ENCODE measurements at places on chromosomes 5 and 9.
A peak's percentile ranks its signal among the peaks of the same experiment; 100 is the strongest.

- DNase-seq, result no peak
These were observed 14.7 kb downstream of the FGF18 start for GRCh38 chr5:171433982-171434676.

DNA sequence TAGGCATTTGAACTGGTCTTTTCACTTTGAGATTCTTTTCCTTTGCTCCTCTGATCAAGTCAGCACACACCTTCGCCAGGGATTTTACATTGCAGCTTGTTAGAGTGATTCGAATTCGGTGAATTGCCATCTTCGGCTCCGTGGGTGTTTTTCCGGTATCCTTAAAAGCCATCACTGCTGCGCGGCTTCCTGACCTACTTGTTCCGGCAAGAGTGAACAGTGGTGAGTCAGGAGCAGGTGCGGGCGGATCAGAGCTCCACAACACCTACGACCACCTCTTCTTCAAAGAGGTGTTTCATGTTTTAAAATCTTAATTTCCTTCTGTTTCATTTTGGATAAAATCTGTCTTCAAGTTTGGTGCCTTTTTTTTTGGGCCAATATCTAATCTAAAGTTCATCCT lies 134.6 kb downstream of the TMC1 start:
- DNase-seq, result peak; percentile 55

GRCh38 chr5:158877706-158878105 lies 222.0 kb downstream of the EBF1 start:
- no peak for DNase-seq

GRCh38 chr5:33688066-33688465 lies 203.7 kb downstream of the ADAMTS12 start:
- DNase-seq, result no peak

- peak; percentile 97 for DNase-seq
These were observed 1078.3 kb downstream of the CDH12 start for GRCh38 chr5:21774801-21775200.

DNA sequence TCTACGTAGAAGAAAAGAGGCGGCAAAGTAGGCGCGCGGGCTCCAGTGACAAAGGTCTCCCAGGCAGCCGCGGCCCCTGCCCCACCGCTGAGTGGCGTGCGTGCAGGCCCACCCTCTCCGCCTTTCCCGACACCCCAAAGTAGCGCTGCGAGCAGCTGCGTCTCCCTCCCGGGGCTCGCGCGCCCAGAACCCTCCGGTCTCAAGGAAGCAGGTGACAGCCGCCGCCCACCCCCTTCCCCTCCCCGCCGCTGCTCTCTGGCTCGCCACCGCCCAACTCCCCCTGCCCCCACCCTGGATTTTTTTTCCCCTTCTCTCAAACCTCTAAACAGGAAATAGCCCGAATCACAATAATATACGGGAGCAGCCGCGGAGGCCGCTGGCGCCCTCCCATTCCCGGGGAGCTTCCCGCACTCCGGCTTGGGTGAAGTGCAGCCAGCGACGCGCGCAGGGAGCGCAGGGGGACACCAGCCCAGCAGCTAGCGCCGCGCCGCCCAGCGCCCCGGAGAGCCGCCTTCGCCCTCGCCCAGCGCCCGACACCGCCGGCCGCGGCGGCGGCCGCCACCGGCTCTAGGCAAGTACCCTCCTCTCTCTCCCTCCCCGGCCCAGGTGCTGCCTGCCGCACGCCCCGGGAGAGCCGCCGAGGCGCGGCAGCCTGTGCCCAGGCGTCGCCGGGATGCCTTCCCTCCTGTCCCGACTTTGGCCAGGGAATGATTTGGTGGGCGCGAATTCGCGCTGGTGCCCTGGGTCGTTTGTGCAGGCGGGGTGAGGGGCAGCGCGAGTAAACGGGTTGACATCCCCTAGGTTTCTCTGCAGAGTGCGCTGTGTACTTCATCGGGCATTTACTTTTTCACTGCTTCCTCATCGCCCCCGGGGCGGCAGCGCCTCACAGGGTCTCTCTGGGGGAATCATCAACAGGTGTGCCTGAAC lies 52.7 kb upstream of the TJP2 start:
- DNase-seq, result peak; percentile 43

GRCh38 chr5:64229163-64229774 lies 63.6 kb downstream of the RNF180 start:
- DNase-seq, result peak; percentile 45

DNA sequence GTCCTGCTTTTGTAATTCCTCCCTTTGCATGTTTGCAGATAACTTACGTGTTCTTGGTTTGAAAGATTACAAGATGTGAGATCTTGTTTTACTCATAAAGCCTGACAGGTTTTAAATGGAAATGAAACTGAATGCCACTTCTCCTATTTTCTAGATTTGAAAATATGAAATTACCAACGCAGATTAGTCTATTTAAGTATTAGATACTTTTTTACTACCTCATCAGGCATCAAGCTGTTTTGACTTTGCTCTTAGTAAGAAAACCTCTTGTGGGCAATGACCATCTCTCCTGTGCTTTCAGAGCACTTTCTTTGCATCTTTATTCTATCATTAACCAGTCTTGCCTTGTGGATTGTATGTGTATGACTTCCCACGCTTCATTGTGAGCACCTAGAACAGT lies 3.5 kb downstream of the DMXL1 start:
- DNase-seq, result no peak

GRCh38 chr9:89311346-89312221 lies 589 bp downstream of the CKS2 start:
- DNase-seq, result no peak

- no peak for DNase-seq
These were observed 2.1 kb downstream of the RGS3 start for GRCh38 chr9:113465599-113466140.

- DNase-seq, result no peak
These were observed 34.0 kb downstream of the CDC42SE2 start for GRCh38 chr5:131297886-131298285.

DNA sequence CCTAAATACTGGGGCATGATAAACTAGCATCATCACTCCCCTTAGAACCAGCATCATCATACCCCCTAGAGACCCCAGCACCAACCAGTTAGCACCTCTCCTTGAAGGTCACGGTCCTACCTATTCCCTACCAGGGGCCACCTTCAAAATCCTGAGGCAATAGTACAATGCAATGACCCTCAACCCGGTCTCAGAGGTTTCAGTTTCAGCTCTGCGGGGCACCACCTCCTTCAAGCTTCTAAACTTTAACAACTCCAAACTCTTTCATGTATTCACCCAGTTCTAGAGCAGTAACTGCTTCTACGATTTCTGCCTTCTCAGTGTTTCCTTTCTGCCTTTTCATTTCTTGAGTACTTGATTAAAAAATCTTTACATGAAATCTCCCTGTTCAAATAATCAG lies 130.1 kb upstream of the EPB41L4A start:
- DNase-seq, result no peak

GRCh38 chr5:112552791-112553190 lies 133.7 kb upstream of the EPB41L4A start:
- DNase-seq, result peak; percentile 20

DNA sequence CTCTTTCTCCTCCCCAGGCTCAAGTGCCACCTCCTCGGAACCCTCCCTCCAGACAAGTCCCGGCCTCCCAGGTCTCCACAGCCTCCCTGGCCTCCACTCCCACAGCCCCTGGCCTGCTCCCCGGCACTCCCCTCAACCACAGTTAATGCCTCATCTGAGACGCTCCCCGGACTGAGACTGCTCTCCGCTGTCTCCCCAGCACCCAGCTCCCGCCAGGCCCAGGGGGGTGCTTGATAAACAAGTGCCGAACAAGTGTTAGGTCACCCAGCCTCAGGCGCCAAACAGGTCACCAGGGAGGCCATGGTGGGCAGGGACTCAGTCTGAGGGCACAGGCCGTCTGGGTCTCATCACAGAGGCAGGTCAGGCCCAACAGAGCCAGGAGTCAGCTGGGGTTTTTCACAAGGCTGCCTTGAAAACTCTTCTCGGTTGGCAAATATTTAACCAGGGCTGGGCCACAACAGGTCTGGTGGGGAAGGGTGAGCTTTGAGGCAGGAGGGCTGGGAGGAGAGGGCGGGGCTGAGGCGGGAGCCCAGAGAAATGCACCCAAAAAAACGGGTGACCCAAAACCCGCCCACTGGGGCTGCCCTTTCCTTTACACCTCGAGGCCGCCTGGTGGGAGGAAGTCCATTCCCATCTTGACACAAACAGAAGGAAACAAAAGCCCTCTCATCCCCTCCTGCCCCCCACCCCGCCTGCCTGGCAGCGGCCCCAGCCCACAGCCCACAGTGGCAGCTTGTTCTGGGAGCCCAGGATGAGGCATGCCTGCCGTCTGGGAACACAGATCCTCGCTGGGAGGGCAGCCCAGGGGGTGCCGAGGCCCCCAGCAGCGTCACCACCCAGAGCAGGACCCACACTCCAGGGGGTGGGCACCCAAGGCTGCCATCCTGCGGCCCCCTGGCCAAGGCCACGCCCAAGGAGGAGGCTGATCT lies 66.6 kb upstream of the STXBP1 start:
- DNase-seq, result peak; percentile 64

DNA sequence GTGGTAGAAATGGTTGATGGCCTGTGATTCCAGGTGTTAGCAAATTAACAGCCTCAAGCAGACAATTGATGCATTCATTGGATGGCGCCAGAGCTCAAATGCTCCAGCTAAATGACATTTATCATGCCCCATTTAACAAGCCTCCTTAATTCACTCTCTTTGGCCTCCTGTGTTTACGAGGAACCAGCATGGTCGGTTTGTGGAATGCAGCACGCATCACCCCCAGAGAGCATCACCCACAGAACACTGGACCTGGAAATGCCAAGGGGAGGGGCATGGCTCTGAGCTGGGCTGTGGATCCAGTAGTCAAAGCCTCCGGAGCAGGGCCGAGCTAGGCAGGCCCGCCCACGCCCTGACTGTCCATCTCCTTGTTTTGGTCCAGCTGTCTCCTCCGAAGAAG lies 434.0 kb downstream of the GADD45G start:
- no peak for DNase-seq

GRCh38 chr5:27497491-27497890 lies 459.1 kb upstream of the CDH9 start:
- DNase-seq, result no peak

GRCh38 chr9:118170032-118170955 lies 466.1 kb downstream of the TLR4 start:
- DNase-seq, result peak; percentile 48

GRCh38 chr5:133287500-133287899 lies 235.7 kb downstream of the HSPA4 start:
- DNase-seq, result peak; percentile 58

DNA sequence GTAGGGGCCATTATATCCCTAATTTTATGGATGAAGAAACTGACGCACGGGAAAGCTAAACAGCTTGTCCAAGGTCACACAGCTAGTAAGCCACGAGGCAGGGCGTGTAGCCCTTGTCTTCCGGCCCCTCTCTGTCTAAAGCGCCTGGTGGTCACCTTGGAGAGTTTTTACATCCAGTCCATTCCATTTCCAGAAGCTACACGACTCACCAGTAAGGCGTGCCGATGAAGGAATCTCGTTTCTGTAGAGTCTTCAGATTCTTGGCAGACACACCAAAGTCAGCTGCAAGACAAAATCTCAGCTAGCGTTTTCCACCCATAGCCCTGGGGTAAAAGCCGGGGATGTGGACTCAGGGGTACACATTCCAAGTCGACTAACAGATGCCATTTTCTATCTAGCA lies 80.5 kb downstream of the STK10 start:
- DNase-seq, result peak; percentile 49

GRCh38 chr5:14142827-14143545 lies at the start of gene TRIO:
TSS of gene TRIO (plus strand) at chr5:14143342. CDS start at chr5:14143726, 384 bp downstream.
- DNase-seq, result peak; percentile 88

- no peak for DNase-seq
These were observed 18.8 kb downstream of the BRD8 start for GRCh38 chr5:138159666-138160065.

GRCh38 chr9:103837940-103838339 lies 256.2 kb upstream of the SMC2 start:
- no peak for DNase-seq

GRCh38 chr9:129094387-129095169 lies 13.7 kb downstream of the DOLPP1 start:
- DNase-seq, result no peak

DNA sequence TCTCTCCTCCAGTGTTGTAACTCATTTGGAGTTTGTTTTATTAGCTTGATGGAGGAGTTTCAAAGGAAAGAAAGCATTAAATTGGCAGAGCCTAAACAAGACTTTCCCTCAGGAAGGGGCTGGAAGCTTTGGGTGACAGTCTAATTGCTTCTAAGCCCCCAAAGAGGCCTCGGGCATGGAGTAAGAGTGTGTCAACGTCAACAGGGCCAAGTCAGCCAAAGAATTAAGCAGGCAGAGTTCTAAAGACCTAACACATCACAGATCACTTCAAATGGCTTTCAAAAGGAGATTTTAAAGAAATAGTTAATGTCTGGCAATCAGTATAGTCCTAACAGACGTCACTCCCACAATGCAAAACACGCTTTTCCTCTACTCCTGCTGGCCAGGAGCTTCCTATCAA lies 234.5 kb downstream of the EFNA5 start:
- no peak for DNase-seq

- peak; percentile 13 for DNase-seq
These were observed 5.0 kb upstream of the NSD1 start for GRCh38 chr5:177128551-177128981.

DNA sequence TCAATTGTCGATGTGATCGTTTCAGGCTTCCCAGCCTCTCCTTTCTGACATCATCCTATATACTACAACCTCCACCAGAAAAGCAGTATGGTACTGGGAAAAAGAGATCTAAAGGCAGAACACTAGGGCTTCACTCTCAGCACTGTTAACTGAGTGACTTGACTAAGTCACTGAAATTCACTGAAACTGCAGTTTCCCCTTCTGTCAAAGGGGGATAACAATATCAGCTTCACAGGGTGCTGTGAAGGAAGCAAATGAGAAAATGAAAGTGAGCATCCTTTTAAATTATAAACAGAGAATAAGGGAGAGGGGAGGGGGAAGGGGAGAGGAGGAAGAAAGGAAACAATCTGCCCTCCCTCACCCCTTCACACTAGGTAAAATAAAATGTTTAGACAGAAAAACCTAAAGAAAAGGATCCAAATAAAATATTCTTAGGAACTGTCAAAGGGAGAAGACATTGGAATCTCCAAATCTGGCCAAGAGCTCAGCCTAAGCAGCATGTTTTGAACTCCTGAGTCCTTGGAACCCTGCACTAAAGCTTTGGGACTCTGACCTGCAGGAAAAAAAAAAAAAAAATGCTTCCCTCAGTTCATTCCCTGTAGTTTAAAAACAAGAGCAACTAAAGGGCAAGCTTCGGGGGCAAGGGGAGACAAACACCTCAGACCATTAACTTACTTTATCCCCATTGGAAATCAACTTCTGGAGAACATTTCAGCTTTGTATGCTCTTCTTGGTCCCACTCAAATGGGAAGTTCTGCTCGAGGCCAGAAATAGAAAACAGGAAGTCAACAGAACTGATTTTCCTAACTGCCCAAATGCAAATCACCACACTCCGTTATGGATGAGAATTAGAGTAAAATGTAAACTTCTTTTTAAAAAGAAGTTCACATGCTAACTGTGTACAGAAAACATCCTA lies 178.3 kb downstream of the DEPDC1B start:
- DNase-seq, result no peak

DNA sequence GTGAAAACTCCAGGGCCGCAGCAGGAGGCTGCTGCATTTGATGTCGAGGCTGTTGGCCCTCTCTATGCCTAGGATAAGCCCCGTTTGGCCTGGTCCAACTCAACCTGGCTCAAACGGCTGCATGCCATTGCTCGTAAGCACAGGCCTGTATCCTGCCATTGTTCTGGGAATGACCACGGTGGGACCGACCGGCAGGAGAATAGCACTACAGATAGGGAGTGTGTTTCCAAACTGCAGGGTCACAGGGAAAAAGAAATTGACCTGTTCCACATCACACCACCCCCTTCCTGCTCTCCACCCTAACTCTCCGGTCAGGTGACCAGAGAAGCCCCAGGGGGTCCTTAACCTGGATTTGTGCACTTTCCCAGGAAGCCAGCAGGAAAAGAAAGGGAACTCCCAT lies 278.7 kb upstream of the KLF4 start:
- DNase-seq, result no peak

- peak; percentile 67 for DNase-seq
These were observed 13.6 kb upstream of the GM2A start for GRCh38 chr5:151239237-151239861.
